ENCODE measurements at places on chromosomes 7 and 10.

GRCh38 chr7:49577576-49577975, 195.9 kb upstream of the VWC2 start:
- no peak for DNase-seq

DNA sequence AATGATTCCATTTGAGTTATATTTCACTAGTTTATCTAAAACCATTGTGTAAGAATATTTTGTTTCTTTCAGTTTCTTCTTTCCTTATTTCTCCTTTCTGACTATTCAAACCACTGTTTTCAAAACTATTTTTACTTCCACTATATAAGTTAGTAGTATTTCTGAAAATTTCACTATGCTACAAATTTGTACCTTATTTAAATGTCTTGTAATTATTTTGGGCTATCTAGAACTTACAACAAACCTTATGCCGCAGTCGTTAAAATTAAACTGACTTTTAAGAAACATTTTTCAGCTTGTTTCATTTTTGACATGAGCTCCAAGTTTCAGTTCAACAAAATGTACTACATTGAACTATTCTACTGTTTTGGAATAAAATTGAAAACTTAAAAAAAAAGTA, 1.8 kb downstream of the TFEC start:
- no peak for DNase-seq

GRCh38 chr7:139799586-139799985, 21.8 kb upstream of the HIPK2 start:
- DNase-seq: no peak

DNA sequence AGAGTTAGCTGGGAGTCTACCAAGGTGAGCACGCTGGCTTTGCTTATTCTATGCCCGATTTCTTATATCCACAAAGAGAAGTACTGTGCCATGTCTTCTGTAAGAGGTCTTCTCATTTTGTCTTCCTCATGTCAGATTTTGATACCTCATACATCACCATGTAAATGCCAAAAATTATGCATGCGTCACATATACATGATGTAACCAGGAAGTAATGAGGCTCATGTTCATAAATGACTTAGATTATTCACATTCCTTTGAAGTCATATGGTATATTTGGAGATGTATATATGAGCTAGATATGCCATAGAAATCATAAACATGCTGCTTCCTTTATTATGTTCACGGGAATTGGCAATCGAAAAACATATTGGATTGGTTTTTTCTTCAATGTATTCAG, 97.7 kb upstream of the CELF2 start:
- no peak for DNase-seq

GRCh38 chr7:116214921-116215320, 4.6 kb downstream of the TES start:
- no peak for DNase-seq

- DNase-seq: no peak
Observed at GRCh38 chr7:82172017-82172416, 271.6 kb downstream of the CACNA2D1 start.

DNA sequence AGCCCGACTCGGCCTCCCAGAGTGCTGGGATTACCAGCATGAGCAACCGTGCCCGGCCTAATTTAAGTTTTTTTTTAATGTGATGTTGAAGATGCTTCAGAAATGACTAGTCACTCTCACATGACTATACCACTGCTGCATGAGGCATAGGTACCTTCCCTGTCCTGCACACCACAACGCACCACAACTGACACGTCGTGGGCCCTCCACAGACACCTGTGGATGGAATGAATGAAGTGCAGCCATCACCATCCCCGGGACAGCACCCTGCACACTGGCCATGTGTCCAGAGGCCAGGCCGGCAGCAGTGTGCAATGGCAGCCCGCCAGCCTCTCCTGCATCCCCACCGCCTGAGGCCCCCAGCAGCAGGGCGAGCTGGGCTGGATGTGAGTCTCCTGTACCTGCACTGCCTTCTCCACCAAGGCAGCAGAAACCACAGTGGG, 55.1 kb downstream of the VOPP1 start:
- DNase-seq: no peak

GRCh38 chr7:25503306-25503705, 275.0 kb upstream of the NPVF start:
- no peak for DNase-seq

- DNase-seq: no peak
Observed at GRCh38 chr10:71472912-71473311, 76.2 kb downstream of the CDH23 start.
